HS-5 (cell line): ENCODE measurements at places on chromosomes 1 and 21.

- DNase-seq = no peak
These were observed 88.0 kb downstream of the NOS1AP start for GRCh38 chr1:162157469-162157868.

GRCh38 chr1:35215346-35215745 is 22.4 kb upstream of the SFPQ start:
- DNase-seq = no peak

DNA sequence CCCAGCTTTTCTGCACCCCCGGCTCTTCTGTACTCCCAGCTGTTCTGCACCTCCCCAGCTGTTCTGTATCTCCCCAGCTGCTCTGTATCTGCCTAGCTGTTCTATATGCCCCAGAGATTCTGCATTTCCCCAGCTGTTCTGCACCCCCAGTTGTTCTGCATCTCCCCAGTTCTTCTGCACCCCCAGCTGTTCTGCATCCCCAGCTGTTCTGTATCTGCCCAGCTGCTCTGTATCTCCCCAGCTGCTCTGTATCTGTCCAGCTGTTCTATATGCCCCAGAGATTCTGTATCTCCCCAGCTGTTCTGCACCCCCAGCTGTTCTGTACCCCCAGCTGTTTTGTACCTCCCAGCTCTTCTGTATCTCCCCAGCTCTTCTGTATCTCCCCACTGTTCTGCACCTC is 41.1 kb downstream of the UMODL1 start:
- no peak for DNase-seq

DNA sequence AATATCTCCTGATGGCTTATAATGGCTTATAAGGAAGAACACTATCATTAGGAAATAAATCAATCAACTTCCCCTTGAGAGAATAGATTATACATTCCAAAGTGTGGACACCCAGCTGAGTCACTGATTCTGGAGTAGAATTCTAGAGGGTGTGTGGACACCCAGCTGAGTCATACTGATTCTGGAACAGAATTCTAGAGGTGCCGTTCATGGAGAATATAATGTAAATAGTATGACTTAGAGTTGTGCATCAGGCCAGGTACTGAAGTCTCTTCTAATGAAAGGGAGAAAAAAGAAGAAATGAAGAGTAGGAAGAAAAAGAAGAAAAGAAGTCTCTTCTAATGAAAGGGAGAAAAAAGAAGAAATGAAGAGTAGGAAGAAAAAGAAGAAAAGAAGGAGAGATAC is 2.4 kb upstream of the USP33 start:
- peak; percentile 76 for DNase-seq

DNA sequence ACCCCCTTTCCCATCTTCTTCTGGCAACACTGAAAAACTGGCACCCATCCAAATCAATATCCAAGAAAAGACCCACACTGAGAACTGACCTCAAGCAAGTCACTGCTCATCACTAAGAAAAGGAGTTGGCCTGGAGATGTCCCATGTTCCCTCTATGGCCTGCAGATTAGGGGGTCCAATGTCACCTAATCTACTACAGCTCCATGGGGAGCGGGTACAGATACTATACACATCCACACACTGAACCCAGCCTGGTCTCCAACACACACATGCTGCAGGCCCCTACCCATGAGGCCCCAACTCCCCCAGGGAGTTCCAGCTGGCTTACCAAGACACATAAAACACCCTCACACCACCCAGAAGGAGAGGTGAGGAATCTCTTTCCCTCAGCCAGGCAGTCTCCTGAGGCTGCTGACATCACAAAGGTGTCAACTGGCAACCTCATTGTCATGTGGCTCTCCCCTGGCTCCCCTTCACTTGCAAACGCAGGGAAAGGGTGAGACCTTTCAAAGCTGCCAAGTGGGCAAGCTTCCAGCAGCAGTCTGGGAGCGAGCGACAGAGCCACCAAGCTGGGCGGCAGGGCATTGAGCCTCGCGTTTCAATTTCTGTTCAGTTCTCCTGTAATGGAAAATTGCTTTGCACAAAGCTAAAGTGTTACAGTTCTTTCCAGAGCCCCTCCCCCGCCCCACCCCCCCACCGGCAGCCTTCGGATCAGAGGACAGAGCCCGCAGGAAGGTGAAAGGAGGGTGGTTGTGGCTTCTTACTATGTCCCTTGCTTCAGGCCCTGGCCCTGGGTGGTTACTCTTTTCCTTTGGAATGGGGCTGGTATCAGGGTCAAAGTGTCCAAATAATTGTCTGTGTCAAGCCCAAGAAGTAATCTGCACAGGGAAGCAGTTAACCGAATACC is at the start of gene LRRC52:
Gene LRRC52 (plus strand): TSS at position 469 of the 907 bp plus-strand sequence. CDS start 297 bp downstream, at position 766.
- DNase-seq = no peak

DNA sequence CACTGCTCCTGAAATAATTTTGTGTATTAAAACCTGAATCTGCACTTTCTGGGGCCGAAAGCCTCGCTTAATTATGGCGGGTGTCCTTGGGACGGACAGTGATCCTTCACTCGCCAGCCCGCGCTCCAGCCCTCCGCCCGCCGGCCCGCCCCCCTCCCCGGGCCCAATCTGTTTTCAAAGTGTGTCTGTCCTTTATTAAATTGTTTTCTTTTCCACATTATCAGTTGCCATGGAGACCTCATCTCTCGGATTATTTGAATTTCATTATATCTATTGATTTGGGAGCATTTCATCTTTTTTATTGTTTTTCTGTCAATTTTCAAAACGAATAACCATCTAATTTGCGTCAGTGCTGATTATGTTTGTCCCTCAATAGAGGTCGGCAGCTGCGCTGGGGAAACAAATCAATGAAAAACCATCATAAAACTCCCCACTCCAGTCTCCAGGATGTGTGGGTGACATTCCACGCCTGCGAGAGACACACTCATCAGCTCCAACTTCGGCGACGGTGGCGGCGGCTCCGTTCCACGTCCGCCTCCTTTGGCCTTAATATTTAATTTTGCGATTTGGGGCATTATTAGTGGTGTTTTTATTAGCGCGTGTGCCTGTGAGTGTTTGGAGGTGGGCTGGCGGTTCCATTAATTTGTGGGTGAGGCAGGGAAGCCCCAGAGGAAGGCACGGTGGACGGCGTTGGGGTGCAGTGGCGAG is 123.9 kb downstream of the CASZ1 start:
- DNase-seq = no peak
